Stimulated activated CD8-positive, alpha-beta memory T cell treated with anti-CD3 and anti-CD28 coated beads, Interleukin-2, amount 100 ng/mL, for 1 hour (primary cell): ENCODE measurements at places on chromosomes 7 and 10.

- DNase-seq: no peak
Measured at GRCh38 chr7:2470204-2471021, 5.8 kb downstream of the GRIFIN start.

GRCh38 chr7:126702242-126703016 lies 550.3 kb downstream of the GRM8 start:
- no peak for DNase-seq

- no peak for DNase-seq
Measured at GRCh38 chr7:102042016-102042656, 224.7 kb downstream of the CUX1 start.

DNA sequence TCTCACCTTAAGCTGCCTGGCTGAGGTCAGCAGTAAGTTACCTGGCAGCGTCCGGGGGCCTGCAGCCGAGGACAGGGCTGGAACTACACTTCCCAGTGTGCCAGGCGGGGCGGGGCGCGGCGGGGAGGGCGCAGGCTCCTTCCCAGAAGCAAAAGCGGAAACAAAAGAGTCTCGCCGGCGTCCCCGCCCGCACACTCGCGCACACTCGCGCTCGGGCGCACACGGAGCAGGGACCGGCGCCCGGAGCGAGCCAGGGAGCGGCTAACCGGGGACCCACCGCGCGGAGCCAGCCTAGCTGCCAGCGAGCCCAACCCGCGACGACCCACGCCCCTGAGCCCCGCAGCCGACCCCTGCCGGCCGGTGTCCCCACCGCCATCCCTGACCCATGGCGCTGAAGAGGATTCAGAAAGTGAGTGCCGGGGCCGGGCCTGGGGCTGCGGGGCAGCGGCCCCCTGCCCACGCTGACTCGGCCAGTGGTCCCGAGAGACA lies at the start of gene UBE2D1:
TSS of gene UBE2D1 (plus strand) at position 190 of the 489 bp plus-strand sequence. CDS start at position 386, 196 bp downstream.
- DNase-seq: peak; percentile 70

- DNase-seq: no peak
Measured at GRCh38 chr10:29993319-29993915, 66.0 kb downstream of the JCAD start.

DNA sequence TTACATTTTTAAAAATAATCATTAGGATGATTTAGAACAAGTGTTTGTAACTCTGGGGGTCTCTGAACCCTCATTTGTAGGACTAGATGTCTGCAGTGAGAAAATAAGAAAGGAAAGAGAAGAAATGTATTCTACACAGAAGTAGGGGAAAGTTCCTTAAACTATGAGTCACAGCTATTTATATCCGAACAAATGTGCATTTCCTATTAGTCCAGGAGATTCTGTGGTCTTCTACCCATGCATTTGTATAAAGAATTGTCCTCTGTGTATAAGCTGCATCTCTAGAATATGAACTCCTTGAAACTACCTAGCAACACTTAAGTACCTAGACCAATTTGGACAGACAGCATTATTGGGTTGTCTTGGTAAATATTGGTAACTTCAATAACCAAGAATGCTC lies 15.9 kb upstream of the CD36 start:
- DNase-seq: no peak

DNA sequence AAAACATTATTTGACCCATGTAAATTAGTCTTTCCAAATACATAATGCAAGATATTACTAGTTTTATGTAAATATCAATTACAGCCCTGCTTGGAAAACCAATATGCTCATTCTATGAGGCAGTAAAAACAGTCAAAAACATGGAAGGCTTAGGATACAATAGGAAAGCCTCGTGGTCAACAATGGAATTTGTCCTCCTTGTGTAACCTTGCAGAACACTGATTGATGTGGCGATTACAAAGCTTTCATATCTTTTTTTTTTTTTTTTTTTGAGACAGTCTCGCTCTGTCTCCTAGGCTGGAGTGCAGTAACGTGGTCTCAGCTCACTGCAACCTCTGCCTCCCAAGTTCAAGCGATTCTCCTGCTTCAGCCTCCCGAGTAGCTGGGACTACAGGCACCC lies 157.3 kb upstream of the BET1 start:
- DNase-seq: no peak

GRCh38 chr10:123774132-123774742 lies 108.1 kb downstream of the GPR26 start:
- no peak for DNase-seq

- no peak for DNase-seq
Measured at GRCh38 chr10:110215286-110216170, 8.1 kb downstream of the MXI1 start.

DNA sequence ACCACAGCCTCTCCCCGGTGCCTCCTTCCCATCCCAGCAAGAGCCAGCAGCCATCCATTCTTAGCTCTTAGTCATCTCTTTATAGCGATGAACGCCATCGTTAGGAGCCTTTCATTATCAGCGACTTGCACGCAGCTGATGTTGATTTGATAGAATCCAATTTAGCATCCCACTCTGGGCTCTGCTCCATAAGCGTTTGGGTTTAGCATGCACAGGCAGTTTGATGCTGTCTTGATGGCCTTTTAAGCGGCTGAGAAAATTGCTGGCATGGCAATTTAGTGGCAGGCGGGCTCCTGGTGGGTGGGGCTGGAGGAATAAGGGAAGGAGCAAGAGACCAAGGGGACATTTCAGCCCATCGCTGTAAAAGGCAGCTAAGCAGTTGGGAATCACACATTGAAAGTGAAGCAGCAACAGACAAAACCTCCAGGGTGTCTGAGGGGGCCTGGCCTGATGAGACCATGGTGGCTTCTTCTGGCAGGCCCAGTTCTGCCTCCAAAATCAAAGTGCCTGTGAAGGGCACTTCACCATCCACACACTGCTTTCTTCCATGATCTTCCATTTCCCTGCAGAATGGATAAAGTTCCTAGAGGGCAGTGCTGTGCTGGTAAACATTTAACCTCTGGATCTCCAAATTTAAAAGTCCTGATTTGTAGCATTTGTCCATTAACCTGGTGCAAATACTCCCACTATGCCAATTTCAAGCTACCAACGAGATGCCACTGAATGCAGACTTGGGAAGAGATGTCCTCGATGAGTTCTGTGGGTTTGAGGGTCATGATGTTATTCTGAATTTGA lies 107.8 kb upstream of the PLXNA4 start:
- no peak for DNase-seq

DNA sequence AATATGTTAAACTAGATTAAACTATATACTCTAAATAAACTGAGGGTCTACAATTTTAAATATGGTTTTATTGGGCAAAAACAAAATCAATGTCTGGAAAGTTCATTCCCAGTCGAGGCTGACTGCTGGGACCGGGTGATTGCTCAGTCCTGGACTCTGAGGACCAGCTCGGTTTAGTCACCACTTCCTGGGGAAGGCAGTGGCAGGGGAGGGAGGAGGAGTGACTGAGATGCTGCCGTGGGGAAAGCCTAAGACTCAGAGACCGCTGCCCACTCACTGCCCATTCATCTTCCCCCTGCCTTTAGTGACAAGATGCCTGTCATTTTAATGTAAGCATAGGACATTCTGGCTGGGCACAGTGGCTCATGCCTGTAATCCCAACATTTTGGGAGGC lies 29.0 kb downstream of the ATOH7 start:
- DNase-seq: no peak

GRCh38 chr7:94425546-94425945 lies 30.9 kb downstream of the COL1A2 start:
- no peak for DNase-seq

- DNase-seq: no peak
Measured at GRCh38 chr10:2592360-2593160, 474.8 kb upstream of the PFKP start.

GRCh38 chr7:114822844-114823243 lies 99.0 kb upstream of the MDFIC start:
- DNase-seq: no peak

GRCh38 chr7:124881981-124882380 lies 47.6 kb downstream of the POT1 start:
- no peak for DNase-seq

- DNase-seq: no peak
Measured at GRCh38 chr7:98171449-98171848, 39.8 kb upstream of the BHLHA15 start.

GRCh38 chr7:132464740-132465139 lies 111.5 kb downstream of the PLXNA4 start:
- DNase-seq: no peak

DNA sequence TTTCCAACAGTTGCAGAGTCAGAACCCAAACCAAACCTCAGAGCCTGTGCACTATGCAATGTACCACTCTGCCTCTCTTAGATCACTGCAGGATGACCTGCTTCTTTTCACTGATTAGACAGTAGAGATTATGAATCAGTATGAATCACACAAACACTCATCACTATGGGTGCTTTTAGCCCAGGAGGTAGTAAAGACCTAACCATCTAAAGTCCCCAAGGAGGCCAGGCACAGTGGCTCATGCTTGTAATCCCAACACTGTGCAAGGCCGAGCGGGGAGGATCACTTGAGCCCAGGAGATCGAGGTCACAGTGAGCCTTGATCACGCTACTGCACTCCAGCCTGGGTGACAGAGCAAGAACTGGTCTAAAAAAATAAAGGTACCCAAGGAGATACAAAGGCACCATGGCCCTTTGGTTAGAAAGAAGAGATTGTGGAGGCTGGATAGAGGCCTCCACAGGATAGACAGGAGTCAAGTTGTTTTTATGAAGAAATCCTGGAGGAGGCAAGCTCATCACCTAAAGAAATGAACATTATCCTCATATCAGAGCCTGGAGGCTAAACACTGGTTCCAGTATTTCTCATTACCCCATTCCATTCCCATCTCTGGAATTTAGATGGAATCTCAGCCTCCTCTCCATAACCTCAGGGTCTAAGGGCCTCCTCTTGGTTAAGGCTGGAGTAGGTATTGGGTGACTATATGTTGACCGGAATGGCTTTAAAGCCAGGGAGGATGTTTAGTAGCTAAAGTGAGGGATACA lies 12.9 kb downstream of the SEC31B start:
- no peak for DNase-seq

DNA sequence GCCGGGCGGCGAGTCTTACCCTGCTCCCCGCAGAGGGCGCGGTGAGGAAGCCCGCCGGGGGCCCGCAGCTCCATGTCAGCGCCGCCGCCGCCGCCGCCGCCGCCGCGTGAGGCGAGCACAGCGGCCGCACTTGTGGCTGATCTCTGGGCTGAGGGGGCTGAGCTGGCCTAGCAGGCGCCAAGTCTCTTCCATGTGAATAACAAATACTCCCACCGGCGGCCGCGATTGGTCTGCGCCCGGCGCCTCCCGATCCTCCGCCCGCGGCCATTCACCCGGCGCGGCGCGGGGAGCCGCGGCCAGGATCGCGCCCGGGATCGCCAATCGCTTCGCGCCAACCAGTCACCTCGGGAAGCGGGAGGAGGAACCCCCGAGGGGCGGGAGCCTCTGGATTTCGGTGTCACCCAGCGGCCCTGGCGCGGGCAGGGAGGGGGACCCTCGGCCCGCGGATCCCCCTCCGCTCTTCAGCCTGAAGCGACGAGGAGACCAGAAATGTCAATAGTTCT lies at the start of gene GRM8:
TSS of gene GRM8 (minus strand) at position 164 of the 503 bp plus-strand sequence.
- no peak for DNase-seq

DNA sequence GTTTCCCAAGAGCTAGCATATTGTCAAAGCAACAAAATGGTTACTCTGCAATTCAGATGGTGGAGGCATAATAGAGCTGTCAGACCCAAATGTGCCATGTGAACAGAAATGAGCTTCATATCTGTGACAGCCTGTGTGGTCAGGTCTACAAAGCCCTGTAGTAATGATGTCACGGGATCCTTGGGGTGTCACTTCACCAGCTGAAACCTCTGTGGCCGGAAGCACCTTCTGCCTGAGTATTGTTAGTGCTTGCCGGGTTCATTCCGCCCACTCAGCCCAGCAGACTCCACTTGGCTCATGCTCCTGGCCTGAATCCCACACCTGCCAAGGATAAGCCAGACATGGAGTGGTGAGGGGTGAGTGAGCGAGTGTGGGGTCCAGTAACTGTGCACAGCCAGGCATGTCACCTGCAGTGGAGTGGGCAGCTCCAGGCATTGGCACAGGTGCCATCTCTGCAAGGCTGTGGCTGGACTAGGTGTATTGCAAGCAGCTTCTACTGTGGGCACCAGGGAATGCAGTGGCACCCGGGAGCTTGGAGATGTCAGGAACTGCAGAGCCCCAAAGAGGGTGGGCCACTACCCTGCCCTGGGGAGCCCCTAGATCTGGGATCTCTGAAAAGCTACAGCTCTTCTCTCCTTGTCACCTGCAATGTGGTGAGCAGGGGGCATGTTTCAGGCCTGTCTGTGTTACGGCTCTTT lies 341.9 kb upstream of the CHRM2 start:
- no peak for DNase-seq

DNA sequence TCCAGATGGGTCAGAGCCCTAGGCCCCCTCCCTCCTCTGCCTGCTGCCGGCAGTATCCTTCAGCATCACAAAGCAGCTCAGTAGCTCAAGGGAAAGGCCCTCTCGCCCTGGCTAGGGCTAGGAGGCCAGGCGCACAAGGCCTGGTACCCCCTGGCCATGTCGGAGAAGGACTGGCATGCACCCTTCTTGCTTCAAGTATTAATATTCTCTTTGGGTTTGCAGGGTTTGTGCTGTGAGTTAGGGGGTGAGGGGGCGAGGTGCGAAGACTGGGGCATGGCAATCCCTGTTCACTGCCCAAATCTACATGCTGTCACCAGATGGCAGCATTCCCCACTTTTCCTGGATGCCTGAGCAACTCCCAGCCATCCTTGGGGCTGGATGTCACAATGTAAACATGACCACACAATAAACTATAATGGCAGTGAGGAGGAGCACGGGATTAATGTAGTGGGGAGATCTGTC lies 105.2 kb downstream of the NEURL1 start:
- DNase-seq: no peak

DNA sequence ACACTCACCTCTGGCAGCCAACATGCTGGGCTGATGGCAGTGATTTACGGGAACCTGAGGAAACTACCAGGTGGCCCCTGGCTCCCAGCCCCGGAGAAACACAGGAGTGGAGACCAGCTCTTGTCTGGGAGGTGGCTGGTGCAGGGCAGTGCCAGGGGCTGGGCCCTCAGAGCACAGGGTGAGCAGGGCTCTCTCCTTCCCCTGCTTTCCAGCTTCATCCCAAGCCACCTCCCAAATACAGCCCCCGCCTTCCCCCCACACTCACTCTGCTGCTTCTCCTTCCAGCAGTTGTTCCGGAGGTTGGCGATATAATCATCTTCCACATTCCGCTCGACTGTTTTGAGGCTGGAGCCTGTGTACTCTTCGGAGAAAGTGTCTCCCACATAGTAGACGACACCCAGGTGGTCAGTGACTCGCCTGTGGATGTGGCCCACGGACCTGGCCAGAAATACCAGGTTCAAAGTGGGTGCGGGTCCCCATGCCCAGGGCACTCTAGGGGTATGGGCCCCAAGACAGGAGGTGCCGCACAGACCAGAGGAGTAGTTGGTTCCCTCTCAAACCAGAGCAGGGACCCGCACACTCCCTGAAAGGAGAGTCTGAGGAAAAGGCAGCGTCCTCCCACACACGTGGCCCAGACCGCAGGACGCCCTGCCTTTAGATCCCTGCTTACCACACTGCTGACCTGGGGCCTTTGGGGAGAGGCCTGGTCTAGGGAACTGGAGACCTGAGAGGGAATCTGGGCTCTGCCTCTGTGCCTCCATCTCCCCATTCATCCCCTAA lies 18.3 kb downstream of the DNAJB12 start:
- DNase-seq: no peak

- DNase-seq: no peak
Measured at GRCh38 chr10:70476249-70477035, 2.1 kb upstream of the PALD1 start.

- no peak for DNase-seq
Measured at GRCh38 chr7:148623586-148624282, 33.2 kb downstream of the C7orf33 start.

GRCh38 chr10:97028126-97028831 lies 157.5 kb downstream of the SLIT1 start:
- DNase-seq: no peak
